Hematopoietic multipotent progenitor cell treated with erythropoietin and hydrocortisone succinate and interleukin-3 and kit ligand, for 15 days (in vitro differentiated cells): ENCODE measurements at places on chromosomes 3 and 15.

GRCh38 chr3:132788301-132788671 is 66.1 kb upstream of the NPHP3 start:
- no peak for DNase-seq

- DNase-seq, result no peak
Measured at GRCh38 chr15:33026614-33027013, 167.9 kb downstream of the FMN1 start.

DNA sequence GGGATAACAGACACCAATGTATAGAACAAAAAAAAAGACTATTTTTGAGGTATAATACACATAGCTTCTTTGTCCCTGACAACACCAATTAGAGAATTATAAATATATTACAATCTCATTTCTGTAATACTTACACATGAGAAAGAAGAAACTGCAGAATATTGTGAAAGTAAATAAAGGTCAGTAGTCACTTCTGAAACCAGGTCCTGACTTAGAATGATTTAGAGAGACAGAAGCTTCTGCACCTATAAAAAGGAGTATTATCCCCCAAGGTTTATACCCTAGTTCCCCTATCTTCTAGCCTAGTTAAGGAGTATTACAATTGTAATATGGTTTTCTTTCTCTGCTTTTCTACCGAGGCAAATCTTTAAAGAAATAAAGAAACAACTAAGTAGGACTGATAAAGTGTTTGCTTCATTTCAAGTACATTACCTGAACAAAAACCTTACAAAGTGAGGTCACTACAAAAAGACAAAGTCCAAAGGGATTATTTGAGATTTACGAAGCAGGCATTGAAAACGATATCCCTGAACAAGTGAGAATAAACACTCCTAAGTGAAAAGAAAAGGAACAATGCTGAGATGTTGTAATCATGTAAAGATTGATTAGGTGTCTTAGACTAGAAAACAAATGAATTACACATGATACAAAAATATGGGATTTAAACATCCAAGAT is 103.0 kb downstream of the GBE1 start:
- no peak for DNase-seq

DNA sequence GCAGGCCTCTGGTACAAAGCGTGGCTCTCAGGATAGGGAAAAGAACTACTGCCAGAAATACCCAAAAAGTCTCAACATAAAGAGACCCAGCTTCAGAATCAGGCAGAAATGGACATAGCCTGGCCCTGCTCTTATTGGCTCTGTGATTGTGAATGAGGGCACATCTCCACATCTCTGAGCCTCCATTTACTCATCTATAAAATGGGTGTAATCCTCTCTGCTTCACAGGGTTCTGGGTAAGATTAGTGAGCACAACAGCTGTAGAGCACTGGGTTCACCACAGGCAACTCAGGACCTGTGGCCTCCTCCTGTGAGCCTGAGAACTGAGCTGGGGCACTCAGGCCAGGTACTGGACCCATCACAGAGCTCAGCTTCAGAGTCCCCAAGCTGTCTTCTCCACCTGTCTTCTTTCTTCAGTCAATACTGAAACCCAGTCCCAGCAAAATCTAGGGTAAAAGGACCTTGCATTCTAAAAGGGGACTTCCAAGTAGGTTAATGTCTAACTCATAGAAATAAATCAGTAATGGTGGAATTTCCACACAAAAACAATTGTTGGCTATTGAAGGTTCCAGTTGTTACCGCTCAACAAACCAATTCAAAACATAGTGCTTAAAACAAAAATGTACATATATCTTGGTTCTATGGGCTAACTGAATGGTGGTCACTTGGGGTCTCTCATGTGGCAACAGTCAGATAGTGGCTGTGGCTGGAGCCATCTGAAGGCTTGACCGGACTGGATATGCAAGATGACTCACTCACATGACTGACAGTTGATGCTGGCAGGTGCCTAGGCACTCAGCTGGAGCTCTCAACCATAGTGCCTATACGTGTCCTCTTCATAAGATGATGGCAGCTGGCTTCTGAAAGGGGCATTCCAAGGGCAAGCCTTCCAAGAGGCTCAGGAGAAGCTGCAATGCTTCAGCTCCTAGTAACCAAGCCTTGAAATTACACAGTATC is 47.3 kb downstream of the TRIM42 start:
- DNase-seq, result no peak

- no peak for DNase-seq
Measured at GRCh38 chr3:148206446-148206845, 491.3 kb upstream of the AGTR1 start.

GRCh38 chr15:58203537-58203936 is 65.4 kb downstream of the AQP9 start:
- DNase-seq, result no peak

DNA sequence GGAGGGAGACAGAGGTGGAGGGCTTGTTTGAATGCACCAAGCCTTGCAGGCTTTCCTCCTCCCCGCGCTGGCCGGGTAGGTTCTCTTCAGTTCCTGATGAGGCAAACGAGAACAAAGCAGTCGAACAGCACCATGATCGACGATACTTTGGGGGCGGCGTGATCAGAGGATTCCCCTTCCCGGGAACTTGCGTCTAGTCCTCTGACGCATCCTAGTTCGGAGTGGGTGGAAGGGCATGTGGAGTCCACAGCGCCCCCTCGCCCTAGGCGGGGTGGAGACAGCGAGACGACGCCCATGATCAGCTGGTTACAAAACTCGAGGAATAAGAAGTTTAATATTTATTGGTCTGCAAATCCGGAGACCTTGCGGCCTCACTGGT is 452 bp upstream of the SV2B start:
- DNase-seq, result no peak
